ENCODE measurements at places on chromosomes 13 and 19.

DNA sequence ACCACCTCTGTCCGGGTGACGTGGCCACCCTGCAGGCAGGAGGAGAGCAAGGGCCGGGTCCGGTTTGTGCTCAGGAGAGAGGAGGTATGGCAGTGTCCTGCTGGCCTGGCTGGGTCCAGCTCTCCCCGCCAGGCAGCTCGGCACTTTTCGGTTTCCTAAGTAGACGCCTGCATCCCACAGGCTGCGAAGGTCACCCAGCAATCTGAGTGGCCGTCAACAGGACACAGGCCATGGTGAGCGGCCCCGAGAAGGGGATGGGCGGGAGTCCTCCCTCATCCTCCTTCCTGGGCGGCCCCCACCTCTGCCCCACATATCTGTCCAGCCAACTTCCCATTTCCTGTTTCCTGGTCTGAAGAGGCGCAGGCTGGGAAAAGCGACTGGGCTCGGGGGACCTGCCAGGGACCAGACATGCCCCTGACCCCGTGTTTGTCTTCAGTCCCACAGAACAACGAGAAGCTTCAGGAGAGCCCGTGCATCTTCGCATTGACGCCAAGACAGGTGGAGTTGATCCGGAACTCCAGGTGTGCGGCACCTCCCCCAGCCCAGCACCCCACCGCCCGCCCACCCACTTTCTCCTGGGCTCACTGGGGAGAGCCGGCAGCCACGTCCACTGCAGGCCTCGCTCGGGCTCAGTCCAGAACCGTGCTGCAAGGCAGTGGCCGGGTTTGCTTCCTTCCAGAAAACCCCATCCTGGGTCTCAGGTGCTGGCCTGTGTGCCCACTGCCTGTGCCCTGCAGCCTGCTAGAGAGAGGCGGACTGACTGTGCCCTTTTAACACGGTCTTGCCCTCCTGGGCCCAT lies 16.3 kb downstream of the PIAS4 start:
- no peak for DNase-seq

DNA sequence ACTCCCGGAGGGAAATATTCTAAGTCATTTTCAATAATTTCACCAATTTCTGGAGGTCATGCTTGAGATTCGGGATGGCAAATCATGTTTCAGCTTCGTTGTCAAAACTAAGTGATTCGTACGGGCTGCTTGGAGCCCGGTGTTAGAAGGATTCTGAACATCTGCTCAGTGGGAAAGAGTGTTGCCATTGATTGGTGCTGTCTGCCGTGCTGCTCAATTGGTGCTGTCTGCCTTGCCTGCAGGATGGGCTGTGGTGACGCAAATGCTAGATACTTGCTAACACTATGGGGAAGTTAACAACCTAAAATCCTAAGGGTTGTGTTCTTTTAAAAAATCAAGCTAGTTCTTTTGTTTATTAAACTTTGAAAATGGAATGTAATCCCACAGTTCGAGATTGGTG lies 17.3 kb upstream of the CACNG8 start:
- DNase-seq = no peak

GRCh38 chr13:93843082-93843481 lies 616.5 kb downstream of the GPC6 start:
- DNase-seq = no peak

DNA sequence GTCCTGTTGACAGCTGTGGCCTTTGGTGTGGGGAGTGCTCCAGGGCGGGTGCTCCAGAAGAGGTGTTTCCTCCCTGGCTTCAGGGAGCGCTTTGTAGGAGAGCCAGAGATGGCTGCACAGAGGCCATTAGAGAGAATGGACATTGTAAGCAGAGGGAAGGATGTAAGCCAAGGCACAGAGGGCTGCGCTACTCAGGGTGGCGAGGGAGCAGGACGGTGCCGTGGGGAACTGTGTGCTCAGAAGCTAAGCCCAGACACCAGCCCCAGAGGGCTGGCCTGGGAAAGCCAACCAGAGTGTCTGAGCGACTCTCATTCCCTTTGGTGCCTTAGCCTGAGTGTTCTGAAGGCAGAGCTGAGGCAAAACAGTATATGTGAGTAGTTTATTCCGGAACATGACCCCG lies 92.2 kb downstream of the TSHZ3 start:
- DNase-seq = no peak

DNA sequence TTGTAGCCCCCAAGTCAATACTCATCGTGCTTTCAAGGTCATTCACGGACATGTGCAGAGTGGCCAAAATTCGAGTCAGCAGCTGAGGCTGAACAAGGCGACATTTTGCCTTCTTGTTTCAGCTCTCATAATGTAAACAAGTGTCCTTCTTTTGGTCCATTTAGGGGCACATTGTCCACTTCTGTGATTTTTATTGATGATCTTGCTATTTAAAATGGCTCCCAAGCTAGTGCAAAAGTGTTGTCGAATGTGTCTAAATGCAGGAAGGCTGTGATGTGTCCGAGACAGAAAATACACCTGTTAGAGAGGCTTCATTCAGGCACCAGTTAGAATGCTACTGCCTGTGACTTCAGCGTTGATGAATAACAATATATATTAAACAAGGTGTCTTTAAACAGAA lies 405.9 kb downstream of the IRS2 start:
- DNase-seq = no peak
